ENCODE measurements at places on chromosomes 5 and 9.
A peak's percentile ranks its signal among the peaks of the same experiment; 100 is the strongest.

DNA sequence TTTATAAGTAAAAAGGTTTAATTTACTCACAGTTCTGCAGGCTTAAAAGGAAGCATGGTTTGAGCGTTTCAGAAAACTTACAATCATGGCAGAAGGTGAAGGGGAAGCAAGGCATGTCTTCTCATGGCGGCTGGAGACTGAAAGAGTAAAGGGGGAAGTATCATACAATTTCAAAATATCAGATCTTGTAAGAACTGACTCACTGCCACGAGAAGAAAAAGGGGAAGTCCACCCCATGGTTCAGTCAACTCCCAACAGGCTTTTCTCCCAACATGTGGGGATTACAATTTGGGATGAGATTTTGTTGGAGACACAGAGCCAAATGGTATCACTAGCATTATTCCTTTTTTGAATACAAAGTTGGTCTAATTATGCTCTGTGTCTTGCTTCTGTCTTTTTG is 627.9 kb upstream of the ST8SIA4 start:
- DNase-seq: no peak

DNA sequence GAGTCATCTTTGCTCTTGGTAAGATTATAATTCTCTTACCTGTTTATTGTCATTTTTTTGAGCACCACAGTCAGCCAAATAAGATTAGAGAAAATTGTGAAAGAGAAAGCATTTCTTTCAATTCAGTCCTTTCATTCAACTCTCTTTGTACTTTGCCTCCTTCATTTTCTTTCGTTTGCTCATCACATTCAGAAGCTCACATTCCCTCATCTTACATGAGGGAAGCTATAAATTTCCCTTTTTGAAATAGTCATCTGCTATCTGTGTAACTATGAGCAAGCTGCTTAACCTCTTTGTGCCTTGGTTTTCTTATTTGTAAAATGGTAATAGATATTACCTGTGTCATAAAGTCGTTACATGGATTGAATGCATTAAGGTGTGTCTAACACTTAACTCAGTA is 41.4 kb downstream of the PAM start:
- DNase-seq: no peak

- no peak for DNase-seq
These were observed 70.0 kb downstream of the C6 start for GRCh38 chr5:41143131-41143901.

DNA sequence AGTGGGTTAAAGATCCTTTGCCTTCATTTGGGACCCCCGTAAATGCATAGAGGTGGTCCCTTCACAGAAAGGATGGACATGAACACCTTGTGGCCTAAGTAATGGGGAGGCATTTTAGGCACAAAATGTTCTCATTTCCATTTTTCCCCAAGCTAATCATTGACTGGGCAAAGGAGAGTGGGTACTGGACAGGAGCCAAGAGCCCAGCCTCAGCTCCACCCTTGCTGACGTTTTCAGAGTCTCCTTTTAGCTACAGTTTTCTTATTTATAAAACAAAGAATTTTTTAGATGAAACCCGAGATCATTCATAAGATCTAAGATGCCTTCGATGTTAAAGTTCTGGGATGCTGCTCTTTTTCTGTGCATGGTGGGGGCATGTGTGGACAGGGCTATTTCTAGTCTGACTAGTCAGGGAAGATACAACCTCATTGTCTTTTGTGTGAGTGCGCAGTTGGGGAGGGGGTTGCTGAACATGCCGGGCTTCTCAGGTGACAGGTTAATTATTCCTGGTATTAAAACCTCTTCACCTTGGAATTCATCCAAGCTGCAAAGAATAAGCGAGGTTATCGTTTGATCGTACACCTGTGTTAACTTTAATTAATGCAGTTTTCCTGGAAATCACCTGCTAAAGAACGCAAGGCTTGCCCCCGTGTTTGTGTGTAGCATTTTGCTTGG is 48.4 kb downstream of the ADAMTS16 start:
- DNase-seq: no peak

DNA sequence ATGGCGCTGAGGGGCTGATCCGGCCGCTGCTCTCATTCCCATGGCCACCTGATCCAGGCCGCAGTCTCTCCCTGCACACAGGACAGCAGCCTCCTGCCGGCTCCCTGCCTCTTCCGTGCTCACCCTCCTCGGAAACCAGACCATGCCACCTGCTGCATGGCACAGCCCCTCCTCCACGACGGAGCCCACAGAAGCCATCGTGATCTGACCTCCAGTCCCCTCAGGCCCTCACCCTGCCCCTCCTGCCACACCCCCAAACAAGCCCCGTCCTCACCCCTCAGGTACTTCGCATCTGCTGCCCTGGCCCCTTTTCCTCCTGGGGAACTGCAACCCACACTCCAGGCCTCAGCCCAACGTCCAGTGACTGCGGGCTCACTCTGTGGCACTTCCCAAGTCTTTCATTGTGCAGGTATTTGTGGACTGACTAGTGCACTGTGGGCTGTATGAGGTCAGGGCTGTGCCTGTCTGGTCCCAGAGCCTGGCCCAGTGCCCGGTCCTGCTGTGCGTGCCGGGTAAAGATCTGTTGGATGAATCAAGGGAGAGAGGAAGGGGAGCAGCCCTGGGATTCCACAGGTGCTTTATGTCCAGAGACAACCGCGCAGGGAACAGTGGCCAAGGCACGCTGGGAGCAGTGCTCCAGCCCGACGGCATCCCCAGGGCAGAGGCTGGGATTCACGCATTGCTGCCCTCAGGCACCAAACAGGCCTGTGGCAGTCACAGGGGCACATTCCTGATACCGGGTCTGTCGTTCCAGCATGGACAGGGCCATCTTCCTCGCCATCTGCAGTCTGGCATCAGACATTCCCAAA is 86.1 kb downstream of the ADAMTS2 start:
- DNase-seq: no peak

- DNase-seq: no peak
These were observed 5.5 kb upstream of the ESM1 start for GRCh38 chr5:54990841-54991258.

DNA sequence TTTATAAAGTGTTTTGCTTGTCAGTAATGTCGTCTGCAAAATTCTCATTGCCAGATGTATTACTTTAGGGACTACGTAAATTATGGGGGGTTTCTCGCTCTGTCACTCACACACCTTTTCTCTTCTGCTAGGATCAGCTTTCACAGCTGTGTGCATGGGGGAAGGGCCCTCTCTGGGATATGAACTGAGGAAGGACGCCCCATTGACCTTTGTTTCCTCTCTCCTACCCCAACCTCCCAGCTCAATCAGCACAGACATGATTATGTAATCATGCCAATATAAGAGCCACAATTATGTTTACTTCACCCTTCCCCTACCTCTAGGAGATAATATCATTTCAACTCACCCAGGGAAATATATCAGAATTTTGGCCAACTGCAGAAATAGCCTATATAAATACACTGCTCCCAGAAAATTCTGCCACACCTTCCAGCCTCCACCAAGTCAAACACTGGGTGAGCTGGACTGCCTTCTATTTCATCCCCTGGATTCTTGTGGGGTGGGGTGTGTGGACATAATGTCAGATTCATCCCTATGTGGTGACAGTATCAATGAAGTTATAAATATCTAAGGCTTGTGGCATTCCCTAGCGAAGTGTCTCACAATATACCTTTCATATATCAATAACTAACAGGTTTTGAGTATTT is 12.6 kb upstream of the SEMA5A start:
- no peak for DNase-seq

- no peak for DNase-seq
These were observed 127.0 kb downstream of the CWC27 start for GRCh38 chr5:64895748-64896147.

GRCh38 chr5:122492675-122493074 is 180.6 kb downstream of the SNCAIP start:
- no peak for DNase-seq

DNA sequence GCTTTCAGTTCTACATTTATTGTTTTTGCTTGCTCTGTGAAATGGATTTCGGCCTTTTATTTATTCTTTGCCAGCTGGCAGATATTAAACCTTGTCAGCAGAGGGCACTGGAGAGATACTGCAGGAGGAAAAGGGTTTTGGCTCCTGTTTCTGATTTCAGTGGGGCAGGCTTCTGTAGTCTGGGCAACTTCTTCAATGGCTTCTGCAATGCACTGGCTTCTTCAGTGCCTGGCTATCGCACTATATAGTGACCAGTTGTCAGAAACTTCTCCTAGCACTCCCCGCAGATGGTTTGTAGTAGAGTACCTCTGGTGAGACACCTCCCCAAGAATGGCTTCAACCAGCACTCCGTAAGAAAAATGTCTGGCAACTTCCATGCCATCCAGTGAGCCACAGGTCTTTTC is 3.2 kb upstream of the NFX1 start:
- DNase-seq: peak; percentile 34

GRCh38 chr5:163677092-163677491 is 171.7 kb downstream of the MAT2B start:
- no peak for DNase-seq

- no peak for DNase-seq
These were observed 2384.8 kb upstream of the ACO1 start for GRCh38 chr9:29999645-30000044.

DNA sequence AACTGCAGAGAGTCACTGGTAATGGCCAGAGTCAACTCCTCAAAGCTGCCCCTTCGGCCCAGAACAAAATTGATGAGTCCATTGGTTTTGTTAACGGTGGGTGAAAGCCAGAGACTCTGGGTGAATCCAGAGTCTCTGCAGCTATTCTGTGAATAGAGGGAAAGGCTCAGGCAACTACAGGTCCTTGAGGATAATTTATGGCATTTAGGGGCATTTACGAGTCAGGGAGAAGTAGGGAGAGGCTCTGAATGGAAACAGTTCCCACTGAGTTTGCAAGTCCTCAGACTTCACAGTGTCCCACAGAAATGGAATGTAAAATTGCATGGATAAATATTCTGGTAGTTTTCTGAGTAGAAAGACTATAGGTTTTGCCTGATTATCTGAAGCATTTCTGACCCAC is 257.8 kb downstream of the SEC61B start:
- DNase-seq: no peak

DNA sequence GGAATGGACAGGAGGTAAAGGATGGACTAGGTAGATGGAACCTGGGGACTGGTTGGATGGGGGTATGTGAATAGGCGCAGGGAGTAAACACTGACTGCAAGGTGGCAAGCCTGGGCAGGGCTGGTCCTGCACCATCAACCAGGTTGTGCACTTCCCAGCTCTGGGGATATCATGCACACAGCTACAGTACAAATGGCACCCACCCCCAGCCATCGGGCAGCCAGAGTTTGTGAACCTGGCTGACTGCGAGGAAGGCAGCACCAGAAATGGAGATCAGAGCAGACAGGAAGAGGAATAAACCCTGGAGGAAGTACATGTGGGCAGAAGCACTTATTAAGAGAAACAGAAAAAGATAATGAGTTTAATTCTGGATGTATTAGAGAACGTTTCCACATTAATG is 229.1 kb downstream of the ESM1 start:
- DNase-seq: no peak

DNA sequence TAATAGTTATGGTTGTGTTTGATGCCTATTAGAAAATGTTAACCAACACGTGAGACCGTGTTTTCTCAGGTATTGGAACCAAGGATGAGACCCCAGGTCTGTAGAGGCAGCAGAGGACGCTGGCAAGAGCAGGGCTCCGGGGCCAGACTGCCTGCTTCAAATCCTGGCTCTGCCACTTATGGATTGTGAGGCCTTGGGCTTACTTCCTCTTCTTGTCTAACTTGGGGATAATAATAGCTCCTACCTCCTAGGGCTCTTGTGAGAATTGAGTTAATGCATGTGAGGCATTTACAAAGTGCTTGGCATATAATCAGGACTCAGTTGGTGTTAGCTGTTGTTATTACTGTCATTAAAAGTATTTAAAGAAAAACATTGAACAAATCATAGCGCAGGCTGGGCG is 85.5 kb upstream of the PITX1 start:
- no peak for DNase-seq

DNA sequence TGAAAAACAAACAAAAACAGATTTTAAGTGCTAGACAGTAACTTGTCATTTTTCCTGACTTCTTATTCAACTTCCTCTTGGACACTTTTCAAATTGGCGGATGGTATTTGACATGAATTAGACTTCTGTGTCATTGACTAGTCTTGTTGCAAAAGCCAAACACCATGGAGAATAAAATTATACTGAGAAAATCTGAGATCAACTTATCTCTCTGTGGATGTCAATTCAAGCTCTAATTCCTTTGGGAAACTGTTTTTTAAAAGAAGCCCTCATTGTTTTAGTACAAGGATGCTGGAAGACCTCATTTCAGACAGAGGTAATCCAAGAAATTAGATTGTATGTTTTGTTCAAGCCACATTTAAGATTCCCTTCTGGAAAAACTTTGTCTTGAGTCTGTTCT is 831.0 kb downstream of the SEMA5A start:
- DNase-seq: no peak

DNA sequence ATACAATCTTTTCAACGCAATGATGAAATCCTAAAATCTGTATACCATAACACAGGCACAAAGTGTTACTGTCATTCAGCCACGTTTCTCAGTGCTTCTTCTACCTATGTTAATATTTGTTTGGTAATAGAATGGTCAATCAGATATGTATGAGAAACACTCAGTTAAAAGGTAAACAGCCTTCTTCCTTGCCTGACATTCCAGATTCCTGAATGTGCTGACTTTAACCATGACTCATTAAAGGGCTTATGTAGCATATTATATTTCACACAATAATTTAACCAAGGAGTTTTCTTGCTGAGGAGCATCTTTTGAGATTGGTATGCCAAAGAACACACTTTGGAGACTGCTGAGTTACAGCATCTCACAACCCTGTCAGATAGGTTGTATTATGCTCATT is 187.6 kb downstream of the CETN3 start:
- peak; percentile 14 for DNase-seq

- DNase-seq: no peak
These were observed 27.0 kb upstream of the FRRS1L start for GRCh38 chr9:109193974-109194556.

GRCh38 chr9:33125871-33126823 is 41.0 kb downstream of the B4GALT1 start:
- DNase-seq: no peak

GRCh38 chr9:89444925-89445765 is 52.8 kb downstream of the SEMA4D start:
- no peak for DNase-seq
